ENCODE measurements at places on chromosomes 7 and 10.

DNA sequence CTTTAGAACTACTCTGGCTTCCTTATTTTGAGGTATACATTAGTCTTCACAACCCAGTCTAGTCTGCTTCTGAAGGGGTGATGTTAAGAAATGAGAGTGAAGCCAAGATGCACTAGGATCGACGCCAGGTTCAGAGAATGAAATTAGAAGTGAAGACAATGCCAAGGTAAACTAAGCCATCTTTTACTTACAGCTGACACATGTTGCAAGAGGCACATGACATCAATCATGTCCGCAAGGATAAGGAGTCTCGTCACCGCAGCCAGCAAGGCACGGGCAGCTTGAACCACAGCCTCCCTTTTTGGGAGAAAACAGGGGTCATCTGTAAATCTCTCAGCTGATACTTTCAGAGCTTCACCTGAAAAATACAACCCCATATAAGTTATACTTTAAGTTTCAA, 156.7 kb downstream of the CTNNA3 start:
- DNase-seq: no peak

- DNase-seq: no peak
Measured at GRCh38 chr10:60978287-60979115, 34.5 kb upstream of the RHOBTB1 start.

GRCh38 chr7:106058928-106059324, 53.2 kb downstream of the SYPL1 start:
- DNase-seq: no peak

DNA sequence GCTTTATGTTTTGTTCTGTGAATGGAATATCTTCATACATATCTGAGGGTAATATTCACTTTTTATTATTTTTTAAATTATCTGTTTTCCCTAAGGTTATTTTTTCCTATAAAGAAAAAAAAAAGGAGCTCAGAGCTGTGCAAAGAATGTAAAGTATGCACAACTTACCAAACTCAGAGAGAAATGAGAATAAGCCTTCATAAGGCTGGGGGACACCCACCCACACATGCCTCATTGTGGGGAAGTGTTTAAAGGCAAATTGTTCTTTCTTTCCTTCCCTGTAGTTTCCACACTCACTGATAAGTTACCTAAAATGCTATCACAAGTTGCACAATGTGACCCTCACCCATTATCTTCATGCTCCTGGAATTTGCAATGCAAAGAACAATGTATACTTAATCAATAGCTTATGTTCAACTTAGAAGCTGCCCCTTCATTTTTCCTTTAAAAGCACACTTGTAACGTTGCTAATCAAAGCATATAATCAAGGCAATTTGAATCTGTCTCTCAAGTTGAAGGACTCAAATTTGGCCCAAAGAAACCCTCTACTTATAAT, 108.1 kb downstream of the GNAT3 start:
- DNase-seq: no peak

GRCh38 chr7:127976056-127976737, 55.0 kb downstream of the LRRC4 start:
- DNase-seq: no peak

DNA sequence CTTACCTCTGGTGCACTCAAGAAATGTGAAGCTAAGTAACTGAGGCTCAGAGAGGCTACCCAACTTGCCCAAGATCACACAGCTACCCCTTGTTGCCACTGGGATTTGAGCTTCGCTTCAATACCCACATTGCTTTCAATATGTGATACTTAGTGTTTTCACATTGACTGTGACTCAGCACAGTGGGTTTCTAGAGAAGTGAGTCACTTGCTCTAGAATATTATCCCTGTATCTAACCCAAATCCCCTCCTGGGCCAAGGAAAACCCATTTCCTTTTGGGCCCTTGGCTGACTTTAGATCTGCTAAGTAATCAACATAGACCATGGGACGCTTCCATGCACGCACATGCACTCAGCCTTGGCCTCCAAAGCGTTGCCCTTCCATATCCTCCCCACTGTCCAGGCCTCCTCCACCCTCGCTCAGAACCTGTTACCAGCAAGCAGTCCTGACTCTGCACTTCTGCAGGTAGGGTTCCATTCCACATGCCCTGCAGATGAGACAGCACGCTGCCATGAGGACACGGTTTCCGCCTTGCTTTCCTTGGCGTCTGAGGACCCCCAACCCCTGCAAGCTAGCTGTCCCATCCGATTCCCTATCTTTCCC, 87.7 kb upstream of the CHST15 start:
- peak; percentile 7 for DNase-seq

GRCh38 chr10:86440874-86441843, 74.6 kb upstream of the GRID1 start:
- no peak for DNase-seq

DNA sequence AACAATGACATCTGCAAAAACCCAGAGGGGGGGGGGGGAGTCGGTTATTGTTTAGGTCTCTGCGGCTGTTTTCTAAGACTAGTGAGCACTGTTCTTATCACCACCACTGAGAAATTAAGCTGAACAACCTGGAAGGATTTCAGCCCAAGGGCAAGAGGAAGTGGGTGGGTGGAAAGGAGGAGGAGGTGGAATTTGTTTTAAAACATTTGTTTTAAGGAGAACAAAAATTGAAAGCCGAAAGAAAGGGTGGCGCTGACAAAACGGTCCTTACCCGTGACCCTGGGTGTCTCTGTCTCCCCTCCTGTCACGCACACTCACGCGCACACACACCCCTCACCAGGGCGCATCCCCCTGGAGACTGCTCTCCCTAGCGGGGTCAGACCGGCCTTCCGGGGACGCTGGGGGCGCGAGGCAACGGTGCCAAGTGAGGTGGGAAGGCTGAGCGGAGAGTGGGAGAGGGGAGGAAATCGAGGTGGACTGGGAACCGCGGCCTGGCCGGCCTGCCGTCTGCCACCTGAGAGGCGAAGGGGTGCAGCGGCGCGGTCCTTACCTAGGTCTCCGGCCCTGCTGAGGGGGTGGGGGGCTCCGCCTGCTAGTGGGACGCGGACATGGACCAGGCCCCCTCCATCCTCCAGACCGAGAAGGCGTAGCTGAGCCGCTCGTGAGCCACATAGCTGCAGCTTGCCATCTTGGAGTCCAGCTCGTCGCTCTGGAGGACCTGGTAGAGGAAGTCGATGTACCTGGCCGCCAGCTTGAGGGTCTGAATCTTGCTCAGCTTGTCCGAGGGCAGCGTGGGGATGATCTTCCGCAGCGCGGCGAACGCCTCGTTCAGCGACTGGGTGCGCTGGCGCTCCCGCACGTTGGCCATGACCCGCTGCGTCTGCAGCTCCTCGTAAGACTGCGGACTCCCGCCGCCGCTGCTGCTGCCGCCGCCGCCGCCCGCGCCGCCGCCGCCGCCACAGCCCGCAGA, 1.0 kb downstream of the TWIST1 start:
- peak; percentile 50 for DNase-seq

- no peak for DNase-seq
Measured at GRCh38 chr10:28559618-28560017, 26.7 kb downstream of the WAC start.

DNA sequence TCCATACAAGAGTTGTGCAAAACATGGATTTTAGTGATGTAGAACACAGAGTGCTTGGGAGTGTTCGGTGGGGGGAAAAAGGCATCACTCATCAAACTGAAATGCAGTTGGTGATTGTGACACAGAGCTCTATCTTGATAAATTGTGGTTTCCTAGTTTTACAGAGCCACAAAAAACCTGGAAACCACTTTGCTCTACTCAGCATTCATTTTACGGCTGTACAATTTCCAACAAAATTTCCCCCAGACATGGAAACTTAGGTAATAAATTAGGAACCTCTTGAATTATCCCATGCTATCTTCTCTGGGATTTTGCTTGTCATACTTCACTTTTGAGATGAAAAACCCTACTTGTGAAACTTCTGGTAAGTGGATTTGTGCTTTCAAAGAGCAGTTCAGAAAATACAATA, 614.9 kb upstream of the FZD8 start:
- DNase-seq: no peak

GRCh38 chr10:96740141-96740540, 19.8 kb upstream of the PIK3AP1 start:
- DNase-seq: no peak

DNA sequence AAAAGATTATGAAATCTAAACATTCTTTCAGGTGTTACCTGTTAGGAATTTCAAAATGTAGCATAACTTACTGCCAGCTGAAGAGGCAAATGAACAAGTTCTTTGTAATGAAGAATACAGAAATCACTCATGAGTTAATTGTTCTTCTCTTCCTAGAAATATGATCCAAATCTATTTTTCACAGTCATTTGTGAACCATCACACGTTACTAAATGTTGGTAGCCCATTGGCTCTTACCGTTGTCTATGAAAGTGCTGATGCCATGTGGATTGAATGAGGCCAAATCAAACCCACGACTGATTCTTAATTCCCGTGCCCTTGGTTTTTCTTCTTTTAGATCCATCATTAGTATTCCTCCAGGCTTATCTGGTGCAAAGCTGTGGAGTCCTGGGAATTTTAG, 15.9 kb upstream of the PON3 start:
- DNase-seq: no peak

DNA sequence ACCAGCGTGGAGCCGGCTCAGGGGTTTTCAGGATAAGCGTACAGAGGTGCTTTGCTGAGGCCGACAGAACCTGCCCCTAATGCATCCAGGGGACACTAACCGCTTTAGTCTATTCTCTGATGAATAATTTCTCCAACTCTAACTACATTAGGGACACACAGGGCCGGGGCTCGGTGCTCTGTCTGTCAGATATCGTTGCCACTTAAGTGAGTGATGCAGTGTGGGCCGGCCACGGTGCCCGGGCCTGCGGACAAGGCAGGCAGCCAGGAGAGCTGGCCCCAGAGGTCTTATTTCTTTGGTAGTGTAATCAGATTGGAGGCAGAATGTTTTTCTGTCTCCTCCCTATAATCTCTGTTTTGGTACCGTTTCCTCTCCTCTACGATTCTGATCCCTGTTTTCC, 62.7 kb downstream of the ADRA2A start:
- no peak for DNase-seq

- peak; percentile 58 for DNase-seq
Measured at GRCh38 chr7:1200045-1200444, 32.6 kb upstream of the UNCX start.

DNA sequence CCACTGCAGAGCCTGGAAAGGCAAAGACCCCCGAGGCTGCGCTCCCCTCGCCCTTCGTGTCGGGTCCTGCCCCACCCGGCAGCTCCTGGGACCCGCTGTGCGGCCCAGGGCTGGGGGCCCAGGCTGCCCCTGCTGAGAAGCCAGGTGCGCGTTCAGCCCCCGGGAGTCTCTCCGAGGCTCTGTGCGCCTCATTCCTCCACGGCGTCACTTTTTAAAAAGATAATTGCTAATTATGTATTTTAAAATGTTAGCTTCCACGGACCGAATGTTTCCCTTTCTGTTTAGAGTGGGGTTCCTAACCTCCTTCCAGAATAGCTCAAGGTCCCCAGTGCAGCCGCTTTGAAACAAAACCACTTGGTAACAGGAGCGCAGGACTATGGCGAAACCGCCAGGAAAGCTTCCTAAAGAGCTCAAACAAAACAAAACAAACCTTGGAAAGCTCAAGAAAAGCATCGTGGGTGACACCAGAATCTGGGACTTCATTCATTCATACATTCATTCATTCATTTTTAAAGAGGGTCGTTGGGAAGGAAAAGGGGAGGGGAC, 45.6 kb downstream of the PDIA4 start:
- peak; percentile 57 for DNase-seq

DNA sequence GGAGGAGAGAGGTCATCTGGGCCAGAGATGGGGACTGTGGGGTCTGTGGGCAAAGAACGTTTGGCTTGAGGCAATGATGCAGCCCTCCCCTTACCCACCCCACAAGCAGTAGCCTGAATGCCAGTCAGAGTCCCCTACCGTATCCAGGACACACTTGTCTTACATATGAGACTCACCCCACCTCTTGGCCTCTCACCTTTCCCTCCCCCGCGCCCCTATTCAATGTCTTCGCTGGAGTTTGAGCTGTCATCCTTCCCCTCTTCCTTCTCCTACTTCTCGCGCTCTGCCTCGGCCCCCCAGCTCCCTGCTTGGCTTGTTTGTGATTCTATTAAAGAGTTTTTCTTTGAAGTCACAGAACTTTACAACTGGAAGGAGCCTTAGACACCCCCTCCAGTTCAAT, 8.9 kb downstream of the PRRT4 start:
- DNase-seq: no peak

GRCh38 chr10:59234194-59234593, 57.8 kb downstream of the PHYHIPL start:
- DNase-seq: no peak

DNA sequence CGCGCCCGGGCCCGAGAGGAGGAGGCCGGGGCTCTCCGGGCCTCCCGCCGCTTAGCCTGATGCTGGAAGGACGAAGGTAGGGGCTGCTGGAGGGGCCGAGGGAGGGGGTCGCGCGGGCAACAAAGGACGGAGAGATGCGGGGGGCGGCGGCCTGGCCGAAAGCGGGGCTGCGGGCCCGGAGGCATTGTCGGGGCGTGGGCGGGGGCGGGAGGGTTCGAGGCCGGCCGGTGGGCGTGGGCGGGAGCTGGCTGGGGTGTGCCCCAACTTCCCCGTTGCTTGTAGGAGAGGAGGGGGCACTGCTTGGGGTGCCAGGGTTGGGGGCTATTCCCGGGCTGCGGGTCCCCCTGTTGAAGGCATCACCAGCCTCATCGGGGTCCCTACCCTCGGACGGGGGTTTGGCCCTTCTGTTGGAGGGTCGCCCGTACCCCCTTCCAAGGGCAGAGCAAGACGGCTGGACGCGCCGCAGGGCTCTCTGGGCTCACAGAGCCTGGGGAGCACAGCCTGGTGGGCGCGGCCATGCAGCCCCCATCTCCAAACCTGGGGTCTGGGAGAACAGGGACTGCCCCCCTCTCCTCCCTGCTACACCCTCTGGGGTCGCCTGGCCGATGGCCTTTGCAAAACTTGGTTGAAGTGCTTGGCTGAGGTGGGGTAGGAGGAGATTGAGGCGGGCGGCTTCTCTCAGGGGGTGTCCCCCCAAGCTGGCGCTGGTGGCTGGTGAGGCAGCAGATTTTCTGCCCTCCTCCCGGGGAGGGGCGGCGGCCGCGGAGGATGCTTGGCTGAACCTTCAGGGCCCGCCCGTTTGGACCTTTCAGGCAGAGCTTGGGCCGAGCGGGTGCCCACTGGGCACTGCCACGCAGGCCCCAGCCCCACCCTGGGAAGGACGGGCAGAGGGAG, 699 bp downstream of the CLIP2 start:
- peak; percentile 56 for DNase-seq

DNA sequence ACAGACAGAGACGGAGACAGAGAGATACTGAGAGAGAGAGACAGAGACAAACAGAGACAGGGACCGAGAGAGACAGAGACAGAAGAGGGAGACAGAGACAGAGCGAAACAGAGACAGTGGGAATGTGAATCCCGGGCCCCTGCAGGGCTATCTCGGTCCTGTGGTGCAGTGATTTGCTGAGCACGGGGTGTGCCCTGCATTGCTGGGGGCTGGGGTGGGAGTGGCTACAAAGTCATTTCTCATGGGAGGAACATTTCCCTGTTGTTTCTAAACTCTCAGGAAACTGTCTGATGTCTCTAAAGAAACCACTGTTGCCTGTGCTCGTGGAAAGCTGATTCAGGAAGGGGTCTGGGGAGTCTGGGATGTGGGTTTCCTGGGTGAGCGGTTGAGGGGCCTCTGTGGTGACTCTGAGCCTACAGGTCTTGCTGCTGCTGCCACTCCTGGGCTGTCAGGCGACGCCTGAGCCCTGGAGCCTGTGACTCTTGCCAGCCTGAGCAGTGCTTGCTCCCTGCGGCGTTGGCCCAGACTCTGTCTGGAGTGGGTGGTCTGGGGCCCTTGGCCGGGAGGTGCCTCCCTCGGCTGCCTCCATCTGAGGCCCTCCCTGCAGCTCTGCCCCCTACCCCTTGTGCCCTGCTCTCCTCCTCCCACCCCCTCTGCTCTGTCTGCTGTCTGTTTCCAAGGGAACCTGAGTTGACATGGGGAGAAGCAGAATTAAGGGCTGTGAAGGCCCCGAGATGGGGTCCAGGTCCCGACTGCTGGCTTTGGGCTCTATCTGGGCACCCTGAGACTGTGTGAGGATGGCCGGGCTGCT, 292.0 kb downstream of the WDR37 start:
- no peak for DNase-seq

All from femur (tissue), 1 donor.